ENCODE measurements at places on chromosomes 13 and 19.

GRCh38 chr19:55119053-55119452 is 1.6 kb upstream of the PPP1R12C start:
- no peak for DNase-seq

DNA sequence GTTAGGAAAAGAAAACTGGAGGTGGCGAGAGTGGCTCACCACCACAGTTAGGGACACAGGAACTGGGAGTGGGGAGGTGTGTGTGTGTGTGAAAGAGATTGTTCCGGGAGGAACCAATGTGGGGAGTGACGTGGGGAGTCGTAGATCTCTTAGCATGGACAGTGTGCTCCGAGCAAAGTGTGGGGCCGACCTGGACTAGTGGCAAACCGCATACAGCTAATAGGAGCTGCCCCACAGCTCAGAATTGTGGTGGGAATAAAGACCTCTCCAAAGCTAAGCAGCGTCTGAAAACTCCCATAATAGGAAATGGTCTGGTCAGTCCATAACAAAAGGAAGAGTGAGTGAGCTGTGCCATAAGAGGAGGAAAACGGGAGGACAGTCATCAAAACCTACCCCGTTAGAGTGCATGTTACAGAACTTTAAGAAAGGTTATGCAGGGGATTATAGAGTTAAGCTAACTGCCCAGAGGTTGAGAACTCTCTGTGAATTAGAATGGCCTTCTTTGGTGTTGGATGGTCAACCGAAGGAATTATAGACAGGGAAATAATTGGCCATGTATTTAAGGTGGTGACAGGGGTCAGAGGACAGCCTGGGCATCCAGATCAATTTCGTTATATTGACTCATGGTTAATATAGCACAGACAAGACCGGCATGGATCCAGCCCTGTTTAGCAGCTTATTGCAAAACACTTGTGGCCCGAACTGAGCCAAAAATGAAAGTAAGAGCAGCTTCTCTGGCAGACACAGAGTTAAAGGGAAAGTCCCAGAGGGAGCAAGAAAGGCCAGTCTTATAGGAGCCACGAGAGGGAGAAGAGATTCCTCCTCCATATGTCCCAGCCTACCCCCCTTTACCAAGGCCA is 8.9 kb upstream of the SLC15A1 start:
- no peak for DNase-seq

DNA sequence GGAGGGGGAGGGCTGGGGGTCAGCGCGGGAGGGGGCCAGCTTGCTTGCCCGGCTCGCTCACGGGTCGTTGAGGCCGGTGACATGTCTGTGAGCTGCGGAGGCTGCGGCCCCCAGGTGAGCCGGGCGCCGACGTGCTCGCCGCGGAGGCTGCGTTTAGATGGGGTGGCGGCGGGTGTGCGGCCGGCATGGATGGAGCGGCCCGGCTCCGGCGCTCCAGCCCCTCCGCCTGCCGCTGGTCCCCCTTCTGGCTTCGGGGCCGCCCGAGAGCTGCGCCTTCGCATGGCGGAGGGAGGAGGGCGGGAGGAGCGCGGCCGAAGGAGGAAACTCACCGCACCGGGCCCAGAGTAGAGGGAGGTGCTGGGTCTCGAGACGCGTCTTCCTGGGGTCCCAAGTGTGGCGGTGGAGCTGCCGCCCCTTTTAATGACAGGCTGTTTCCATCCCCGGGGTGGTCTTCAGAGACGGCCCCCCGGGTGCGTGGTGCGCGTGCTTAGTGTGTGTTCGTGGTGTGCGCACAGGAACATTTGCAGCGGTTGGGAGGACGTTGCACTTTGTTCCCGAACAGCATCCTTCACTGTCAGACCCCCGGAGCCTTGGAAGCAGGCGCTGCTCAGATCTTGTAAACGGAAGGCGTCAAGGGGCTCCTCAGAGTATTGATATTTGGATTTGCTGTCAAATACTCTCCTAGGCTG is at the start of gene AKAP11:
Gene AKAP11 (plus strand): TSS at position 38 of the 689 bp plus-strand sequence. CDS start 14,197 bp downstream, outside the sequence.
- DNase-seq: no peak

GRCh38 chr19:48393559-48394330 is at the start of gene GRIN2D:
TSS of gene GRIN2D (plus strand) at chr19:48393668. CDS start at chr19:48398393, 4,725 bp downstream.
- DNase-seq: no peak

DNA sequence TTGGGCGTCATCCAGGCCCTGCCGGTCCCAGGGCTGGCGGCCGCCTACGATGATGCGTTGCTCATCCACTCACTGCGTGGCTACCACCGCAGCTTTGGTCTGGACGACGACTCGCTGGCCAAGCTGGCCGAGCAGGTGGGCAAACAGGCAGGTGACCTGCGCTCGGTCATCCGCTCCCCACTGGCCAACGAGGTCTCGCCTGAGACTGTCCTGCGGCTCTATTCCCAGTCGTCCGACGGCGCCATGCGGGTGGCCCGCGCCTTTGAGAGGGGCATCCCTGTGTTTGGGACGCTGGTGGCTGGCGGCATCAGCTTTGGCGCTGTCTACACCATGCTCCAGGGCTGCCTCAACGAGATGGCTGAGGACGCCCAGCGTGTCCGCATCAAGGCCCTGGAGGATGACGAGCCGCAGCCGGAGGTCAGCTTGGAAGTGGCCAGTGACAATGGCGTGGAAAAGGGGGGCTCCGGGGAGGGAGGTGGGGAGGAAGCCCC is 3.5 kb downstream of the IRGC start:
- DNase-seq: no peak

GRCh38 chr19:5801796-5802619 is 2.9 kb upstream of the NRTN start:
- DNase-seq: no peak

GRCh38 chr13:40113643-40114304 is 458.3 kb downstream of the COG6 start:
- no peak for DNase-seq

DNA sequence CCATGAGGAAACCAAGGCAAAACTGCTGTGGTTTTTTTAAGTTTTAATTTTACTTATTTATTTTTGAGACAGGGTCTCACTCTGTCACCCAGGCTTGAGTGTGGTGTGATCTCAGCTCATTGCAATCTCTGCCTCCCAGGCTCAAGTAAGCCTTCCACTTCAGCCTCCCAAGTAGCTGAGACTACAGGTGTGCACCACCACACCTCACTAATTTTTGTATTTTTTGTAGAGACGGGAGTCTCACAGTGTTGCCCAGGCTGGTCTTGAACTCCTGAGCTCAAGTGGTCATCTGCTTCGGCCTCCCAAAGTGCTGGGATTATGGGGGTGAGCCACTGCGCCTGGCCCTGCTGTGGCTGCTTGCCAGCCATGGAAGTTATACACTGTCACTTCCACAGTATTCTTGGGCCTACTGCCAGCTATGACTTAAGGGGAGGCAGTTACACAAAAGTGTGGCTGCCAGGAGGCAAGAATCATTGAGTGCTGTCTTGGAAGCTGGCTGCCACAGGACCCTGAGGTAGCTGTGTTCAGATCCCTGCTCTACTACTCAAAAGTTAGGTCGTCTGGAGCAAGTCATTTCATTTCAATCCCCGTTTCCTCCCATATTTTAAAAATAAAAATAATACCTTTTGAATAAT is 12.7 kb downstream of the FARP1 start:
- DNase-seq: no peak

GRCh38 chr19:15591796-15592195 is 23.2 kb upstream of the CYP4F8 start:
- no peak for DNase-seq

- DNase-seq: peak; percentile 10
Observed at GRCh38 chr13:77565635-77566034, 30.1 kb downstream of the SCEL start.

GRCh38 chr19:2271234-2272103 is 10.5 kb downstream of the PEAK3 start:
- no peak for DNase-seq

DNA sequence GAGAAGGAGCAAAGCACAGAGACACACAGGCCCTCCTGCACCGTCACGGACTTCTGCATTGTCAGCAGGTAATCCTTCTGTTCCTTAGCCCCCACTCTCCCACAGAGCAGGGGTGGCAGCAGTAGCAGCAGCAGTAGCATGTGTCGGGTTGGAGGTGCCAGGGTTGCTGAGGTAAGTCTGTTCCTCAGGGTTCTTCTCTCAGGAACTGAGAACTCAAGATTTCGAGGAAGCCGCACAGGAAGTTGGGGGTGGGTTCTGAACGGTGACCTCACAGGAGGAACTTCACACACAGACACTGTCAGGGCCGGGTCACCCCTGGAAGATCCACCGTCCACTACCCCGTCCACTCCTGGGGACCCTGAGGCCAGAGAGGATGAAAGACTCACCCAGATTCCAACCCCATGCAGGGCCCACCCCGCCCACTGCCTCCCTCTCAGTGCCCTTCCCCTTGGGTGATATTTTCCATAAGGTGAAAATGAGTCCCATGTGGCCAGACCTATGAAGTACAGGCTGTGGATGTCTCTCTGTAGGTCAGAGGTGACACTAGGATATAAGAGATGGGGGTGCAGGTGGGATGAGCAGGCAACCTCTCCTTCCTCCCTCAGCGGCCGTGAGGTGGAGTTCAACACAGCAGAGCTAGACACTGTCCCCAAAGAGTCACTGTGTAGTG is at the start of gene SIGLEC12:
Gene SIGLEC12 (minus strand): TSS at position 207 of the 670 bp plus-strand sequence. CDS start 67 bp downstream, at position 140.
- no peak for DNase-seq

GRCh38 chr19:49069026-49069425 is 3.5 kb downstream of the KCNA7 start:
- DNase-seq: no peak

- no peak for DNase-seq
Observed at GRCh38 chr13:106533943-106534638, 1.4 kb downstream of the EFNB2 start.

DNA sequence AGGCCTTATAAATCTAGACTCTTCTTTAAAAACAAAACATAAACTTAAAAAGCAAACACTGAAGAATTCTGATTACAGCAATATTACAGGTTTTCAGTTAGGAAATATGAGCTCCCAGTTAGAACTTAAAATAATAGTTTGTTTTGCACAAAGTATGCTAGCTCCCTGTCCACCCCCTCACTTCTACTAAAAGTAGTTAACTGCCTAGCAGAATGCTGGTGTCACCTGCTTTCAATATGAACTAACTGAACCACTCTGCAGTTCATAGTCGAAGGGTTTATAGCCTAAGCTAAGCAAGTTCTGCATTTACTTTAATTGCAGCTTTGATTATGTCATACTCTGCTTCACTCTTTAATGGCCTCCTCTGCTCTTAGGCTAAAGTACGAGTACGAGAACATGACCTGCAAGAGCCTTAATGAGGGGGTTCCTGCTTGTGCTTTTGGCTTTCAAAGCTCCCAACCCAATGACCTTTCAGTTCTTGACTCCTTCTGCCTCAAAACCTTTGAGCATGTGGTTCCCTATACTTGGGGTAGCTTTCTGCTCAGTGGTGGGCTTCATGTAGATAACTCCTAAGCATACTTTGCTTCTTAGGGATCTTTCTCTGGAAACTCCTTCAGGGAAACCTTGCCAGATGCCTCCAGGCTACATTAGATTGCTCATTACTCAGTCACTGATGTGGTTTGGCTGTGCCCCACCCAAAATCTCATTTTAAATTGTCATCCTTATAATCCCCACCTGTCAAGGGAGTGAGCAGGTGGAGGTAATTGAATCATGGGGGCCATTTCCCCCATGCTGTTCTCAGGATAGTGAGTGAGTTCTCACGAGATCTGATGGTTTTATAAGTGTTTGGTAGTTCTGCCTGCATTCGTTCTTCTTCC is 278.9 kb upstream of the ARGLU1 start:
- DNase-seq: no peak

- no peak for DNase-seq
Observed at GRCh38 chr13:68261105-68261504, 1031.0 kb upstream of the PCDH9 start.

DNA sequence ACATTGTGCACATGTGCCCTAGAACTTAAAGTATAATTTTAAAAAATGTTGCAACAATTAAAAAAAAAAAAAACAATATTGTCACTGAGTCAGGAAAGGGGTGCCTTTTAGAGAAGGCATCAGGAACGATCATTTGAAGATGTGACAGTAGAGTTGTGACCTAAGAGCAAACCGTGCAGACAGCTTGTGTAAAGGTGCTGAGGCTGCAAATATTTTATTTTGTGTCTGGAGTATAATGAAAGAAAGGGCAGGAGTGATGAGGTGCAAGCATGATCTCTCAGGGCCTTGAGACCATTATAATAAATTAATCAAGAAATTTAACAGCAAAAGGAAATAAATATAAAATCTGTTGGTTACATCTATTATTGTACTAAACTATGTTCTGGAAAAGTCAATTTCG is 1219.7 kb downstream of the OLFM4 start:
- no peak for DNase-seq

GRCh38 chr13:20077086-20077485 is 83.8 kb downstream of the GJA3 start:
- DNase-seq: no peak

- no peak for DNase-seq
Observed at GRCh38 chr19:1270213-1270853, 1.2 kb downstream of the CIRBP start.

DNA sequence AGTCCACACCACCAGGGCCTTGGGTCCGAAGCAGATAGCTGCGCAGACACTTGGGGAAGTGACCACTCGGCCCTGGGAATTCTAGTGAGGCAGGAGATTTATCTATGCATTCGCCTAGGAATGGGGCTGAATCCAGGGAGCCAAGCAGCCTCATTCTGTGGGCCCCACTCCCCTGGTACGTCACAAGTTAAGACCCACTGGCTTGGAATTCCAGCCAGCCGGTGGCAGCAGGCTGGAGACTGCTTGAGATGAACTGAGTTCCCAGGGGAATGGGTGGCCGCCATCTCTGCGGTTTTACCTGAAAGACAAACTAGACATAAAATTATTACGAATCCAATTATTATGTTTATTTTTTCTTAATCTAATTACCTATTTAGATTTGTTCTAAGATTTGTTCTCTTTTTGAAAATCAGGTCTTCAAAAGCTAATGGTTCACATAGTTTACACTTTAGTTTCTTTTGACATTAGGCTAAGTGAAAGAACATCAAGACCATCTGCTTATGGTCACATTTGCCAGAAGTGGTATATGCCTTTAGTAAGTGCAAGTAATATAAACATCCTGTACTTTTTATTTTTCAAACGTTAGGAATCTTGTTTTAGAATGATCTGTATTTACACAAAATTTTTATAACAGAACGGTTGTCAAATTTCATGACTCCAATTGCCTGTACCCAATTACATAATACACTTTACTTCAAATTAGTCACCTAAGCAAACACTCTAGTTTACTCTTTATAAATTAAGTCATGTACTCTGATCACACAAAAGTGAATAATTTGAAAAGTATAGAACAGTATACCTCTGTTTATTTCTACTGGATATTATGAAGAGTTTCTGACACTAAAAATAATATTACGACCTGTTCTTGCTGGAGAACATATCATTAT is 74.4 kb downstream of the SLITRK6 start:
- no peak for DNase-seq

GRCh38 chr13:75469047-75469446 is 12.9 kb downstream of the TBC1D4 start:
- DNase-seq: no peak
